ENCODE measurements at places on chromosomes 2 and 18.

DNA sequence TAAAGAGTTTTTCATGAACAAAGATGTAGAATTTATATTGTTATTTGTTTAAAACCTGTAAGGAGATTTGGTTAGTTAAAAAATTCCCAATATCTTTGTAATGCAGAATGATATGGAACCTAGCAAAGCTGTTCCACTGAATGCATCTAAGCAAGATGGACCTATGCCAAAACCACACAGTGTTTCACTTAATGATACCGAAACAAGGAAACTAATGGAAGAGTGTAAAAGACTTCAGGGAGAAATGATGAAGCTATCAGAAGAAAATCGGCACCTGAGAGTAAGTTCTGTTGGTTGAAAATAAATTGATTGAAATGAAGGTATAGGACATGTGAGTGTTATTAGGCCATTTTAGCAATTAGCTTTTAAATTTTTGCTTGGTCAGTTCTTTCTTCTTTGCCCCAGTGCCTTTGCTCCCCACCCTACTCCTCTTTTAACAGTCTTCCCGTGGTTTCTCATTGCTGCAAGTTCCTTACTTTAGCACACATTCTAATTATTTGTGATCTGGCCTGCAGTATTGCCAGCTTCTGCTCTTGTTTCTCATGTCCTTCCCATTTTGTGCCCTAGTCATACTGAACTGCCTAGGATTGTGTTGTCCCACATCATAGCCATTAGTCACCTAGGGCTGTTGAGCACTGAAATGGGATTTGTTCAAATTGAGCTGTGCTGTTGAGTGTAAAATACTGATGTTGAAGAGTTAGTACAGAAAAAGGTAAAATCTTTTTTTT, 36.6 kb downstream of the VAPA start:
- no peak for DNase-seq

GRCh38 chr2:227597998-227598397, 695 bp upstream of the SCYGR2 start:
- no peak for DNase-seq

- DNase-seq: no peak
Measured at GRCh38 chr18:77014538-77014937, 118.0 kb downstream of the MBP start.

DNA sequence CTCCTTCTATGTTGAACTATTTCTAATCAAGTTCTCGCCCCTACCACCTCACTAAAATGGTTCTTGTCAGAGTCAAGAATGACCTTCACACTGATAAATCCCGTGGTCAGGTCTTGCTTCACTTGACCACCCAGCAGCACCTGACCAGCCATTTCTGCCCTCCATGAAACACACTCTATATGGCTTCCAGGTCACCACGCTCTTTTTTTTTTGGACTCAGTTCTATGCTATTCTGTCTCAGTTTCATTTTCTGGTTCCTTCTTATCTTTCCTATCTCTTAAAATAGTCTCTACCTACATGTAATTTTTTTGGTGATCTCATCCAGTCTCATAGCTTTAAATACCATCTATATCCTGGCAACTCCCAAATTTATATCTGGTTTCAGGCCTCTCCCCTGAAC, 11.4 kb downstream of the EIF2AK3 start:
- DNase-seq: no peak

DNA sequence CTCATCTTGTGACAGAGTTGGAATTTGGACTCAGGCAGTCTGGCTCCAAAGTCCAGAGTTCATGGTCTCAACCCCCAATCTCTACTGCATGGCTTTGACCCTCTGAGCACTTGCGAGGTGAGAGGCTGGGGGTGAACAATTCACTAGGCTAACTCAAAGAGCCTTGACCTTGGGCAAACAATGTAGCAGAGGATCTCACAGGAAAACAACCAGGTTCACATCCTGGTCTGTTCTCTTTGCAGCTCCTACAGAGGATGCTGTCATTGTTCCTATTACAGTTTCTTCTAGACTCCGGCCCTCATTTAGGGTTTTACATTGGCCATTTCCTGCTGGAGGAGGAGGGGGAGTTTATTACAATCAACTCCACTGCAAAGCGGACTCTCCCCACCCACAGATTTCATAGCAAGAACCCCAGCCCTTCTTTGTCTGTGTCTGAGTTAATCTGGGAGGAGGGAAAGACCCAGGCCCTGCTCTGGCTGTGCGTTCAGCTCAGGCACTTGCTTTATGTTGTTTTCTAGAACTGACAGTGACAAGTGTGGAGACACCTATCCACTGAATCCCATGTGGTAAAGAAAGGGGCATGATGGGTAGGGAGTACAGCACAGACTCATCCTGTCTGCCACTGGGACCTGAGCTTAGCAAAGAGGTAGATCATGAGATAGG, 101.6 kb downstream of the LBH start:
- DNase-seq: no peak

DNA sequence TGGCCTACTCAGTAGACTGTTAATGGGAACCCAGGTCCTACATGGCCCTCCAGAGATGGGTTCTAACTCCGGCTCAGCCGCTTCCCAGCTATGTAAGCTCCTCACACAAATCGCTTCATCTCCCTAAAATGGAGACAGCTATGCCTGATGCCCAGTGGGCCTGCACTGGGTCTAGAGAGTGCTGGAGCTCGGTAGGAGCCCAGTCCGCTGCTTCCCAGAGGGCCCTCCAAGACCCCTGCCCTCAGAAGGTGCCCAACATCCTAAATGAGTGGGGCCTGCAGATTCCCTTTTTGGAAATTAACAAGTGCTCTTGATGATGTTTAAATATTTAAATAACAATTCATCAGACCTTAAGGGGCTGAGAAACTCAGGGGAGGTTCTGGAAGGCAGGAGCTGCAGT, 47.1 kb downstream of the HS1BP3 start:
- DNase-seq: no peak

GRCh38 chr2:217941339-217941738, 61.5 kb downstream of the TNS1 start:
- no peak for DNase-seq

- no peak for DNase-seq
Measured at GRCh38 chr2:113160962-113161361, 12.8 kb upstream of the PSD4 start.
